ENCODE measurements at places on chromosomes 5 and 9.

GRCh38 chr5:160991205-160991604, 139.2 kb upstream of the ATP10B start:
- DNase-seq, result no peak

- no peak for DNase-seq
Measured at GRCh38 chr9:37151812-37152211, 31.4 kb downstream of the ZCCHC7 start.

DNA sequence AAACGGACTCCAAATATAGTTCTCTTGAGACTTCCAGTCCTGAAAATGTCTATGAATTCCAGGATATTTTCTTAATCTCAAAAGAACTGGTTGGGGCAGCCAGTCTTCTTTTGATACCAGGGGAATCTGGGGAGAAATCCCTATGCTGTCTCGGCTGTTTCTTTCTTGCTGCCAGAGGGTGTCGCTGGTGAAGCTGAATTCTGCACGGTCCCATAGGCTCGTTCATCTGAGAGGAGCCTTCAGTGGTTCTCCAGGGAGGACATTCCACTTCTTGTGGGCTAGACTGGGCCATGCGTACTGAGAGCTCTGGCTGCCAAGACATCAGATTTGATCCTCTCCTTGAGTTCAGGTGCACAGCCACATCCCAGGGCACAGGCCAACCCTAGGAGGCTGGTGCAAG, 155.0 kb upstream of the CLINT1 start:
- DNase-seq, result no peak

GRCh38 chr5:174301848-174302625, 256.5 kb downstream of the NSG2 start:
- DNase-seq, result no peak

GRCh38 chr5:66891184-66891925, 295.2 kb downstream of the MAST4 start:
- no peak for DNase-seq

DNA sequence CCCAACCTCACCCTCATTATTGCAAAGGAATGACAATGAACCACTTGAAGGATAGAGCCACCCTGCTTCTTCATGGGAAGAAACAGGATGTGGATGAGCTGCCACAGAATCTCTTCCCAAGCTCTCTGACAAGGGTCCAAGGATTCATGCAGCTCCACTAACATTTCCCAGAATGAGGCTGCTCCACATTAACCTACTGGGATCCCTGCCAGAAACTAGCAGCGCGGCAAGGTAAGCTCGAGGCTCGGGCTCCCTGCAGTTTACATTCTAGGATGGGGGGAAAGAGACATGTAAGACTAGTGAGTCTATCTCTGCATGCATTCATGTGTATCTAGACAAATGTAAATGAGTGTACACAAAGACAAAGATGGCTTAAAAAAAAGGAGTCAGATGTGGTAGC, 12.1 kb downstream of the DCAF12 start:
- DNase-seq, result no peak

GRCh38 chr9:98175028-98175569, 17.3 kb downstream of the CORO2A start:
- peak; percentile 6 for DNase-seq

GRCh38 chr5:109327570-109327969, 82.2 kb downstream of the PJA2 start:
- no peak for DNase-seq

DNA sequence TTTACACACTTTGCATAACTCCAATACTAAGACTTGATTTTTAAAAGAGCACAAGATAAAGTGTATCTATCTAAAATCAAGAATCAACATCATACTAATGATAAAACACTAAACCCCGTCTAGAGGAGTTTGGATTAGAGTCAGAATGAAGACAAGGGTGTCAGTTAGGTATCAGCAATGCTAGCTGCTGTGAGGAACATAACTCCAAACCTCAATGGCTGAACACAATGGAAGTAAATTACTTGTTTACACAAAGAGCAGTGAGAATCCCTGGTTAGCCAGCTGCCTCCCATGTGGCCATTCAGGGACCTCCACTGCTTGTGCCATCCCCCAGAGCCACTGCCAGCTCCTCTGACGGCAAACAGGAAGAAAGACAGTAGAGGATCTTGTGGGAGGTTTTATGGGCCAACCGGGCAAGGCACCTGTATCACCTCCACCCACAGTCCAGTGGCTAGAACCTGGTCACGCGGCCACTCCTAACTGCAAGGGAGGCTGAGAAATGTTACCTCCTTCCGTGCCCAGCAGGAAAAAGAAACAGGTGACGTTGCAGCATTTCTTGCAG, 24.0 kb upstream of the GRHPR start:
- no peak for DNase-seq

DNA sequence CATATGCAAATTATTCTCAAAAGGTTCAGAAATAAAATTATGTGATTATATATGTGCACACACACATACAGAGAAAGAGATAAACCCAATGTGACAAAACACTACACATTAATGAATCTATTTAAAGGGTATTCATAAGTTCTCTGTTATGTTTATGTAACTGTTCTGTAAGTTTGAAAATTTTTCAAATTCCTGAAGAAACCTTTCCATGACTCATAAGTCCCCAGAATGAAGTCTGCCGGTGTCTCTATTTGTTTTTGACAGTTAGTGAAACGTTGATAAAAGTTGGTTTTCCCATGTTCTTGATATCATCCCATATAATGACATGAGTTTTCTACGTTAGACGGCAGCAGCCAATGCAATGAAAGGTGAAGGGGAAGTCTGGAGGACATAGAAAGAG, 199.5 kb upstream of the PUM3 start:
- no peak for DNase-seq

DNA sequence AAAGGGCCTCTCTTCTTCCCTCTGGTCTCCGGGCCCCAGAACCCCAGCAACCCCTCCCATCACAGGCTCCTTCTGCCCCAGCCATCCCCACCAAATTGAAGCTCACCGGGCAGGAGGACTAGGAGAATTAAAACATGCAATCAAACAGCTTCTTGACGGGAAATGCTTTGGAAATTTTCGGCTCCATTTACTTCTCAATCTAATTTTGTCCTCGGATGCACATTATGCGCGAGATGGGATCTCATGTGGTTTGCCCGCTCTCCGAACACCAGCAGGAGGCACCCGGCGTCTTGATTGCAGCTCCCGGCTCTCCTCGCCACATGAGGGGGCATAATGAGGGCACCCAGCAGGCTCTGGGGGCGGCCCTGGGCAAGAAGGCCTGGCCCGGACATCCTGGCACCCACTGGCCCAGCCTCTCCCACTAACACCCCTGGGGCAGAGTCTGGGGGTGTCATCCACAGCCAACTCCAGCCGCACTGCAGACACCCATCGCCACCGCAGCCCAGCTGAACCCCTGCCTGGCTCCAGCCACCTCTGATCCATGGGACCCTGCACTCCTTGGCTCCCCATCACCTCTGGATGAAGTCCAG, 135.5 kb downstream of the PAX5 start:
- no peak for DNase-seq

GRCh38 chr9:72817413-72817812, 135.4 kb downstream of the ALDH1A1 start:
- DNase-seq, result no peak

DNA sequence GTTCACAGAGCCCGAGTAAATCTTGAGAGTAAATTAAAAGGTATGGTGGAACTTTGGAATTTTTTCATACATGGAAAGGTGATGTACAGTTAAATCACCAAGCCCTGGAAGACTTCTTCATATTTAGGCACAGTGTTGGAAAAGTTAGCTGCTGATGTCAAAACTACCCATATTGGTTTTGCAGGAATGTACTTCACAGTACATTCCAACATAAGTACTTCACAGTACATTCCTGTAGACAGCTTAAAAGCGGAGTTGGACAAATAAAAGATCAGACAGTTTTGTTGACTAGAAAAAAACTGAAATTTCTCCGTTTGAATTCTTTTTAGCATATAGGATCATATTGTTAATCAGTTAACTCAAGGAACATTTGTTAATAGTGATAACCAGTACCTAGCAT, 1.8 kb downstream of the RANBP17 start:
- DNase-seq, result no peak

- no peak for DNase-seq
Measured at GRCh38 chr9:91346644-91347043, 15.1 kb downstream of the AUH start.

- DNase-seq, result no peak
Measured at GRCh38 chr9:120922404-120923195, 4.0 kb downstream of the TRAF1 start.

DNA sequence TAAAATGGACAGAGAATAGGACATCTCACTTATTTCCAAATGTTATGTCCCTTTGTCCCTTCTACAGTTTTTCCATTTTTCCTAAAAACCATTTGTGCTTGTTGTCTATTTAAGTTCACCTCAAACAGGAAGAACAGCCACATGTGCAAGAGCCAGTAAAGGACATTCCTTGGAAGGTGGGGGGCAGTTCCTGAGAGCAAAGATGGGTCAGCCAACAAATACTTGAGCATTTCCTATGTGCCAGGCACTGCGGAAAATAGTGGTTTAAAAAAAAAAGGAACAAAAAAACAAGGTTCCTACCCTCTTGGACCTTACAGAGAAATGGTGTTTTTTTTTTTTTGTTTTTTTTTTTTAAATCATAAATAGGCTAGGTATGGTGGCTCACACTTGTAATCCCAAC, 26.8 kb downstream of the ANP32B start:
- no peak for DNase-seq

- no peak for DNase-seq
Measured at GRCh38 chr9:14415947-14416346, 102.0 kb upstream of the NFIB start.

- DNase-seq, result no peak
Measured at GRCh38 chr9:4866239-4866969, 73.7 kb downstream of the RCL1 start.

DNA sequence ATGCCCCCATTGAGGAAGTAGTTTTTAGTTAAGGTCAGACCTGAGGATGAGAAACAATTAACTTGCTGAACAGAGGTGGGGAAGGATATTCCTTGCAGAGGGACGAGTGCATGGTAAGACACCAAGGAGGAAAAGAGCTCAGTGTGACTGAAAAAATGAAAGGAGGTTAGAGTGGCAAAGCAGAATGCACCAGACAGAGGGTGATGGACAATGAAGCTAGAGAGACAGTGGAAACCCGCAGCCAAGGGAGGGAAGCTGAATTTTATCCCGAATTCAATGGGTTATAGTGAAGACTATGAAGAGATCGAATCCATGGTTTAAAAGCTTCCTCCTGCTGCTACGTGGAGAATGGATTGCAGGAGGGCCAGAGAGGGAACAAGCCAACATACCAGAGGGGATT, 206.8 kb downstream of the FBN2 start:
- DNase-seq, result no peak

DNA sequence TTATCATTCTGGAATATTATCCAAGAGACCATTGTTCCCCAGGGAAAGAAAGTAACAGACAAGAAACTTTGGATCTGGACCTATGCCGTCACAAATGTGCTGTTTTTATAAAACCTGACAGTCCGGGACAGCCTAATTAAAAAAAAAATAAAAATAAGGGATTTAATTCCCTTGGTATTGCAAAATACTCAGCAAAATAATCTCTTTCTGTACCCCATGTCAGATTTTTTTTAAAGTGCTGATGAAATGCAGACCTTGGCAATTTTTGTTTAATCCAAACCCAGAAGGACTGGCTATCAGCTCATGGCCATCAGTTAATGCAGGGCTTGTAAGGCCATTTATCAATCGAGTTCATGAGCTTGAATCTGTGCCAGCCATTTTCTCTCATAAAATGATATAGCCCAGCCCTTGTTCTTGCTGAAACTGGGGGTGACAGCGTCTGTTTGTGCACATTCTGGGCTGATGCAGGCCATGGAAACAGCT, 162.7 kb upstream of the S1PR3 start:
- DNase-seq, result no peak

- no peak for DNase-seq
Measured at GRCh38 chr5:83895860-83896259, 175.2 kb upstream of the HAPLN1 start.

DNA sequence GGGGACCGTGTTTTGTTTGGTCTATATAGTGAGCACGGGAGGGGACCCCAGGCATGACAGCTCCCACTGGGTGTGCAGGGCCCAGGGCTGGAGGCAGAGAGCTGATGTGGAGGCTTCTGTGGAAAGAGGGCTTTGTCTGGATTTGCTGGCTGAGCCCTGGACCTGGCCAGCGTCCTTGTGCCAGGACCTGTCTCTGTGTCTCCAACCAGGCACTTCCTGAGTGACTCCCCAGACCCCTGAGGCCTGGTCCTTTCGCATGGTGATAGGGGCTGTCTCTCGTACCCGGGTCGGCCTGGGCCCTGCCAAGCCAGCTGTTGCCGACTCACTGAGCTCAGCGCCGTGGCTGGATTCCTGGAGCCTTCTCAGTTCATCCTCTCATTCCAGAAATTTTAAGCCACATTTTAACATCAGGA, 77.6 kb downstream of the ADAMTS2 start:
- no peak for DNase-seq

DNA sequence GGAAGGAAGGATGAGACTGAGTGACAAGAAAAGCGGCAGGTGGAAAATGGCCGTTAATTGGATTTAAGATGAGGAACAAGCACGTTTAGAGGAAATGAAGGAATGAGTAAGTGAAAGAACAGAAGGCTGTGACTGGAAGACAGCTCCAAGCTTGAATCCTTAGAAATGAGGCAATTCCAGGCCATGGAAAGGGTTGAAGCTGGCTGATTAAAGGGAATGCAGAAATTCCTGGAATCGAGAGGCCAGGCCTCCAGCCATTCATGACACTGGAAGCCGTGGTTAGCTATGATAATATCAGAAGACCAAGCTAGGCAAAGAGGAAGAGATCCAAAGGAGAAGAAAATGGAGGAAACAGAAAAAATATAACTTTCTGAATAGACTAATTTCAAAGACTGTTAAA, 84.2 kb downstream of the ARL15 start:
- DNase-seq, result peak; percentile 1

DNA sequence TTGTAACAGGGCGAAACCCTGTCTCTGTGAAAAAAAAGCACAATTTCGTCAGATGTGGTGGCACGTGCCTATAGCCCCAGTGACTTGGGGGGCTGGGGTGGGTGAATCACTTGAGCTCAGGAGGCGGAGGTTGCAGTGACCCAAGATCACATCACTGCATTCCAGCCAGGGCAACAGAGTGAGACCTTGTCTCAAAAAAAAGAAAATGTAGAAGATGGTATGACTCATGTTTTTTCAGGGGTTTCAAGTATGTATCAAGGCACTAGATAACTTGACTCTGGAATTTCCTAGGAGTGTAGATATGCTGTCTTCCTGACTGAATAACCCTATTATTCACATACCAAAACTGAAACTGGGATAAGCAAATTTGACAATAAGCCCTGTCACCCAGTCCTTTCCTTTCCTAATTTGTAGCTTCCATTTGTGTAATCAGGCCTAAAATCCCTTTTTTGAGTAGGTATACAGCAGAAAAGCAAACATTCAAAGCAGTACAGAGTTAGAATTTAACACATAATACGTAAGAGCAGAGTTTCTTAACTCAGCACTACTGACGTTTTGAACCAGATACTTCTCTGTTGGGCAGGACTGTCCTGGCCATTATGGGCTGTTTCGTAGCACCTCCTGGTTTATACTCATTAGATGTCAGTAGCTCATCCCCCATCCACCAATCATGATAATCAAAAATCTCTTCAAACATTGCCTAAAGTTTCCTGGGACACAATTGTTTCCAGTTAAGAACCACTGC, 17.3 kb upstream of the ANKRD18B start:
- no peak for DNase-seq

GRCh38 chr9:72675586-72675985, 154.2 kb downstream of the TMC1 start:
- DNase-seq, result no peak
